Temporal lobe (tissue), 4 donors: ENCODE measurements at places on chromosomes 5 and 9. TPM values are rescaled to one million over a fixed set of nuclear protein-coding genes. Genes with fewer than 3 reads are reported as not detected.

The SLC25A2 gene
- not detected for total RNA-seq

The SET gene
- 416 TPM for total RNA-seq

The IFNA2 gene
- total RNA-seq: not detected

The BARHL1 gene
- not detected for total RNA-seq

The OR13C8 gene
- total RNA-seq: not detected

The TRIM52 gene
- total RNA-seq: 9.8 TPM

The PTGR1 gene
- 10.6 TPM for total RNA-seq

The MEGF10 gene
- total RNA-seq: 19.7 TPM

The CDH9 gene
- total RNA-seq: 10.3 TPM

The C5orf58 gene
- total RNA-seq: not detected

The CCDC192 gene
- total RNA-seq: 0.25 TPM

The WNK2 gene
- 30.7 TPM for total RNA-seq

The GCNT4 gene
- 0.74 TPM for total RNA-seq

The FGF10 gene
- 1.7 TPM for total RNA-seq

The LMBRD2 gene
- total RNA-seq: 56.8 TPM

The DHFR gene
- total RNA-seq: 16.0 TPM

The IL3 gene
- not detected for total RNA-seq

The PRRT1B gene
- not detected for total RNA-seq

The DIPK1B gene
- 18.2 TPM for total RNA-seq

The ZNF483 gene
- total RNA-seq: 28.8 TPM
